Thoracic aorta (tissue), 2 donors: ENCODE measurements at places on chromosomes 12 and 14. TPM values are rescaled to one million over a fixed set of nuclear protein-coding genes. Genes with fewer than 3 reads are reported as not detected.

DNA sequence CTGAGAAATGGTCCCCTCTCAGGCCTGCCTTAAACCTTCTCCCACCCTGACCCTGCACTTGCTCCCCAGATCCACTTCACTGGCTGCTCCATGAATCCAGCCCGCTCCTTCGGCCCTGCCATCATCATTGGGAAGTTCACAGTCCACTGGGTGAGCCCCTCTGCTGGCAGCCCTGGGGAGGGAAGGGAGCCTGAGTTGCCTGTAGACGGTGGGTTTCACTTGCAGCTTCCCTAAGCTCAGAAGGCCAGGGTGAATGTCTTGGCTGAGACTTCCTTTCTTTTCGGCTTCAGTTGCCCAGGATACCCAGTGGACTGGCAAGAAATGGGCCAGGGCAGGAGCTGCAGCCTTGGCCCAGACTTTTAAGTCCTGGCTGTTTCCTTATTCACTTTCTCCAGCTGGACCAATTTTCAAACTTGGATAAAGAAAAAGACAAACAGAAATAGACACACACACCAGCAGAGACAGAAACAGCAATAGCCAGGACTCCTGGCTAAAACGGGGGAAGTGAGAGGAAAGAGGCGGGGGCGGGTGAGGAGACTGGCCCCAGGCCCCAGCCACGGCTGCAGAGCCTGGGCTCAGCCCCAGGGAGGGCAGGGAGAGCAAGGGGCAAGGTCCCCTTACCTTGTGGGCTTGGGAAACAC is 2.0 kb downstream of the AQP6 start:
- DNase-seq = no peak
- H3K27me3 ChIP-seq = no peaks in the 10 kb centered on the region
- H3K27ac ChIP-seq = peak overlapping the region; percentile 5
- peaks cover 9% of the 10 kb centered on the region for H3K4me1 ChIP-seq
- no peaks in the 10 kb centered on the region for H3K36me3 ChIP-seq

DNA sequence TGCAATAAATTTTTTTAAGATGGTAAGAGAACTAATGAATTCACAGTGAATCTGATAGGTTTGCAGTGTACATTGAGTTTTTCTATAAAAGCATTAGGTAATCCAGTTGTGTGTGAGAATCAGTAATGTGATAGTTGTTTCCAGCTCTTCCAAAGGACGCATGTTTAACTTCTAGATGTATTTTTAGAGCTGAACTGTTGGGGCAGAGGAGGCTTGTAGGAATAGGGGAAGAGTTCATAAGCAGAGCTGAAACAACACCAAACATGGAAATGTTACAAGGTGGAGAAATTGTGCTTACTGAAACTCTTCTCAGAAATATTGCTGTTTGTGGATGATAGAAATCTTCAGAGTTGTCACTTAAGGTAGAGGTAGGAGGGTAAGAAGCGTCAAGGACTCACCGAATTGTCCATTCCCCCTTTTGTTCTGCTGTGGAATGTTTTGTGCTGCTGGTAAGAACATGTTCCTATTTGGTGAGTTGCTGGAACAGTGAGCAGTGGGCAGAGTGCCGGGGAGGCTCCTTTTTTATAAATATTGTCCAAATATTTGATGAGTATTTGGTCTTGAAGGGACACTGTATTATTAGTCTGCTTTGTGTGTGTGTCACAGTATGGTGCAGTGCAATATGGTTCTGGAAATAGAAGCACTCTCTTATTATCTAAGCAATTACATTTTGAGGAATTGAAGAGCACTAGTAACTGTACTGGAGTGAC is 76.7 kb downstream of the ANO6 start:
- peaks cover 33% of the 10 kb centered on the region for H3K4me1 ChIP-seq
- H3K4me3 ChIP-seq = peak overlapping the region; percentile 59
- no peak for DNase-seq
- peak overlapping the region; percentile 68 for H3K27ac ChIP-seq
- H3K36me3 ChIP-seq = no peaks in the 10 kb centered on the region

GRCh38 chr14:27315477-27315876 is 717.6 kb upstream of the NOVA1 start:
- DNase-seq = no peak
- H3K27ac ChIP-seq = no peak overlapping the region
- H3K27me3 ChIP-seq = no peaks in the 10 kb centered on the region
- no peaks in the 10 kb centered on the region for H3K36me3 ChIP-seq

DNA sequence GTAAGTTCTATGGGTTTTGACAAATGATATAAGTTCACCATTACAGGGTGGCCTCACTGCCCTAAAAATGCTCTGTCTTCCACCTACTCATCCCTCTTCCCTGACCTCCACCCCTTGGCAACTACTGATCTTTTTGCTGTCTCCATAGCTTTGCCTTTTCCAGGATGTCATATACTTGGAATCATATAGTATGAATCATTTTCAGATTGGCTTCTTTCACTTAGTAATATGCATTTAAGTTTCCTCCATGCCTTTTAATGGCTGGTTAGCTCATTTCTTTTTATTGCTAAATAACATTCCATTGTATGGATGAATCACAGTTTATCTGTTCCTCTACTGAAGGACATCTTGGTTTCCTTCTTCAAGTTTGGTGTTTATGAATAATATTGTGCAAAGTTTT is 14.0 kb upstream of the PEX5 start:
- no peak for DNase-seq
- H3K36me3 ChIP-seq = no peaks in the 10 kb centered on the region
- no peak overlapping the region for H3K27ac ChIP-seq
- no peak overlapping the region for H3K4me3 ChIP-seq

DNA sequence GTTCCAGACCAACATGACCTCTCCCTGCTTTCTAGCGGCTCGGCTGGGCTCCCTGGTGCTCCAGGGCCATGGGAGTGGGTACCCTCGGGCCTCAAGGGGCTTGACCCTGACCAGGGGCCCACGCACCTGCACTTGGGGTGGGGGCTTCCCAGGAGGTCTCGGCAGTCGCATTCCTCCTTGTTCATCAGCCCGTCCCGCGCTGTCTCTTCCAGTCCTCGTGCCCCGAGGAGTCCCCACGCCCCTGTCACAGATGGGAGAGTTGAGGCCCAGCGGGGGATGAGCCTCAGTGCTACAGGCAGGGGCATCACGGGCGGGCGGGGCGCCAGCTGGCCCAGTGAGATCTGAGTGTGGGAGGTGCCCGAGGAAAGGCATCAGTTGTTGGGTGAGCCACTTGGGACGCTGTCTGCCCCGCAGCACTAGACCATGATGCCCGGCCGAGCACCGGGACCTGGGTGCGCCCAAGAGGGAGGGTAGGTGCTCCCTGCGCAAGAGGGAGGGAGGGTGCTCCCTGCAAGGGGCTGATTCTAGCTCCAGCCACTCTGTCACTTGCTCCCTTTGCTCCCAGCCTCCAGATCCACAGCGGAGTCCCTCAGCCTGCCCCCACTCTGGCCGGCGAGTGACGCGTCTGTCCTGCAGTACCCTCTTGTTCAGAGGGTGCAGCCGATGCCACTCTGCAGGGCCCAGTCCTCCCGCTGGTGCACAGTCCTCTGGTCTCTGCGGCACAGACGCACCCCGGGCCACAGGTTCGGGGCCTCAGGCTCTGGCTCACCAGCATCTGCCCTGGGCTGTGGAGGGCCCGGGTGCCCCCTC is 23.8 kb downstream of the MMP17 start:
- no peaks in the 10 kb centered on the region for H3K4me1 ChIP-seq
- no peak overlapping the region for H3K27ac ChIP-seq
- no peak for DNase-seq
- H3K27me3 ChIP-seq = no peaks in the 10 kb centered on the region
- no peaks in the 10 kb centered on the region for H3K36me3 ChIP-seq

DNA sequence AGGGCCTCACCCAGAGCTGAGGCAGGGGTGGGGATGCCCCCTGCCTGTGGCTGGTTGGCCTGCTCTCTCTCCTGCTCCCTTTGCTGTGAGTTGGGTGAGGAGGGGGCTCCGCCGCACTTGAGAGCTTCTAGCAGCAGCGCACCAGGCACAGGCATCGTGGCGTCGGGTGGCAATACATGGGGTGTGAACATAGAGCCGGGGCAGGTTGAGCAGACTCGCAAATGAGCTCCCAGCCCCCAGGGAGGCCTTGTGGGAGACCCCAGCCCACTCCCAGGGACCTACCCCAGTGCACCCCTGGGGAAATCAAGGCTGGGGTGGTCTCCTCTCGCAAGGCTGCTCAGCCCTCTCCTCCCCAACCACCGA is 54.5 kb downstream of the KIF26A start:
- H3K4me1 ChIP-seq = no peaks in the 10 kb centered on the region
- no peaks in the 10 kb centered on the region for H3K36me3 ChIP-seq
- H3K27me3 ChIP-seq = no peaks in the 10 kb centered on the region
- no peak for DNase-seq

- no peak for DNase-seq
- H3K4me3 ChIP-seq = no peak overlapping the region
- no peaks in the 10 kb centered on the region for H3K27me3 ChIP-seq
- peaks cover 8% of the 10 kb centered on the region for H3K36me3 ChIP-seq
Measured at GRCh38 chr12:88113871-88114270, 28.0 kb downstream of the CEP290 start.

DNA sequence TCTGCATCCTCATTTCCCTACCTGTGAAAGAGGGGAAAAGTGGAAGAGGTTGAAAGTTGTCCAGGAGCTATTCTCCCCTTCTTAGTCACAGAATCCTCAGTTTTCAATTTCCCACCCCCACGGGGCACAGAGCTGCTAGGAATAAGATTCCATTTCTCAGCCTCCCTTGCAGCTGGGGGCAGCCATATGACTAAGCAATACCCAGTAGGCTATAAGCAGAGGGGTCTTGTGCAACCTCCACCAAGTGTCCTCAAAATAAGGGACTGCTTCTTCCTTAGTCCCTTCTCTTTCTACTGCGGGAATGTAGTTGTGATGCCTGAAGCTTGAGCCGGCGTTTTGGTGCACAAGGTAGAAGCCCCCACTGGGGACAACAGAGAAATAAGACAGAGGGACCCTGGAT is 40.9 kb downstream of the VWF start:
- H3K36me3 ChIP-seq = no peaks in the 10 kb centered on the region
- H3K27me3 ChIP-seq = no peaks in the 10 kb centered on the region
- H3K4me1 ChIP-seq = peaks cover 17% of the 10 kb centered on the region
- no peak overlapping the region for H3K27ac ChIP-seq
- H3K4me3 ChIP-seq = no peak overlapping the region

DNA sequence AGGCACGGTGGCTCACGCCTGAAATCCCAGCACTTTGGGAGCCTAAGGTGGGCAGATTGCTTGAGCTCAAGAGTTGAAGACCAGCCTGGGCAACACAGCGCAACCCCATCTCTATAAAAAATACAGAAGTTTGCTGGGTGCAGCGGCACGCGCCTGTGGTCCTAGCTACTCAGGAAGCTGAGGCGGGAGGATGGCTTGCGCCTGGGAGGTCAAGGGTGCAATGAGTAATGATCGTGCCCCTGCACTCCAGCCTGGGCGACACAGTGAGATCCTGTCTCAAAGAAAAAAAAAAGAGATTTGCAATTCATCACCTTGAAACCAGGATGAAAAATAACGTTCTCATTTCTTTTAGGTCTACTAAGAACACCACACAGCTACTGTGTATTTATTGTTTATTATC is 4.0 kb downstream of the STX2 start:
- no peak overlapping the region for H3K27ac ChIP-seq
- H3K4me3 ChIP-seq = no peak overlapping the region
- DNase-seq = no peak
- H3K36me3 ChIP-seq = no peaks in the 10 kb centered on the region
- no peaks in the 10 kb centered on the region for H3K27me3 ChIP-seq

GRCh38 chr12:108995370-108995992 is 25.4 kb downstream of the SVOP start:
- H3K27me3 ChIP-seq = no peaks in the 10 kb centered on the region
- no peak for DNase-seq
- H3K27ac ChIP-seq = no peak overlapping the region
- no peaks in the 10 kb centered on the region for H3K4me1 ChIP-seq

DNA sequence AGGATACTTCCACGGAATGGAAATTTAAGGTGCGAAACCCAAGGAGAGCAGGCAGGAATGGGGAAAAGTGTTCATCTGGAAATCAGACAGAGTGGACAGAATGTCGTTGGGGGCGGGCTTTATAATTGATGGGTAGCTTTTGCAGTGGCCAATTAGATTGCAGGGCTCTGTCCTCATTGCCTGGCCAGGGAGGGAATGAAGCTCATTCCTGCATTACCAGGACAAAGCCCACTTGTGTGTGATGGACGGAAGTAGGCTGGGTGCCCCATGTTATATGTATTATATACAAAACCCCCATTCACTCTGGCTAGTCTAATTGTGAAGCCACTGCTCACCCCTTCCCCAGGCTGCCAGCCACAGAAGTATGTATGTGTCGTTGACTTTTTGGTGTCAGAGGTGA is 23.6 kb downstream of the ZNF664 start:
- no peak overlapping the region for H3K27ac ChIP-seq
- H3K4me1 ChIP-seq = peaks cover 13% of the 10 kb centered on the region
- DNase-seq = no peak
- H3K27me3 ChIP-seq = no peaks in the 10 kb centered on the region
- no peak overlapping the region for H3K4me3 ChIP-seq

- H3K27me3 ChIP-seq = no peaks in the 10 kb centered on the region
- peak overlapping the region; percentile 92 for H3K4me3 ChIP-seq
- H3K36me3 ChIP-seq = peaks cover 15% of the 10 kb centered on the region
- peaks cover 10% of the 10 kb centered on the region for H3K4me1 ChIP-seq
- peak; percentile 92 for DNase-seq
Measured at GRCh38 chr12:53099071-53099882, 1.8 kb downstream of the IGFBP6 start.

- no peak overlapping the region for H3K27ac ChIP-seq
- H3K27me3 ChIP-seq = no peaks in the 10 kb centered on the region
- no peaks in the 10 kb centered on the region for H3K4me1 ChIP-seq
- no peaks in the 10 kb centered on the region for H3K36me3 ChIP-seq
- DNase-seq = no peak
Measured at GRCh38 chr12:85575120-85576096, 260.8 kb downstream of the RASSF9 start.

DNA sequence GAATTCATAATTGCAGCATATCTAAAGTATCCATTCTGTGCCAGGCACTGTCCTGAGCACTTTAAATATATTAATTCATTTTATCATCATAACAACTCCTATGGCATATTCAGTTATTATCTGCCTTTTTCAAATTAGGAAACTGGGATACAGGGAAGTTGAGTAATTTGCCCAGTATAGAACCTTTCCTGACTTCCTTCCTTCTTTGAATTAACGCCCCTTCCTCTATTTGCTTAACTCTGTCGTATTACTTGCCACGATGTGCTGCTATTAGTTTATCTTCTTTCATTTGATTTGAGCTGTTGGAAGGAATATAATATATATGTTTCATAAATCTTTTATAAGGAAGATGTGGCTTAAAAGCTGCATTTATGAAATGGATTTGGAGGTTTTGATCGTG is 25.4 kb upstream of the FAM177A1 start:
- DNase-seq = no peak
- H3K36me3 ChIP-seq = peaks cover 30% of the 10 kb centered on the region
- H3K4me1 ChIP-seq = no peaks in the 10 kb centered on the region

- no peak overlapping the region for H3K27ac ChIP-seq
- no peaks in the 10 kb centered on the region for H3K4me1 ChIP-seq
- H3K27me3 ChIP-seq = no peaks in the 10 kb centered on the region
- no peaks in the 10 kb centered on the region for H3K36me3 ChIP-seq
Measured at GRCh38 chr12:38480594-38480993, 164.0 kb downstream of the ALG10B start.

SPX gene
- 0.81 TPM for total RNA-seq

TPPP2 gene
- not detected for total RNA-seq

HCAR1 gene
- total RNA-seq = not detected

ATXN3 gene
- total RNA-seq = 95.9 TPM

KLRK1 gene
- total RNA-seq = 4.5 TPM

CACNA2D4 gene
- total RNA-seq = 8.7 TPM

CPNE6 gene
- total RNA-seq = 2.4 TPM

PMCH gene
- not detected for total RNA-seq
